ENCODE measurements at places on chromosomes 6 and 20. TPM values are rescaled to one million over a fixed set of nuclear protein-coding genes. Genes with fewer than 3 reads are reported as not detected.

Gene ADA
- total RNA-seq, result 103 TPM

Gene OR2J3
- not detected for total RNA-seq

Gene HTR1B
- total RNA-seq, result not detected

Gene KIF6
- not detected for total RNA-seq

Gene PRPH2
- total RNA-seq, result not detected

Gene C20orf144
- 0.25 TPM for total RNA-seq

GRCh38 chr20:56001106-56001785, 4.1 kb downstream of the CBLN4 start:
- H3K36me3 ChIP-seq, result no peaks in the 10 kb centered on the region
- DNase-seq, result no peak
- H3K27ac ChIP-seq, result no peak overlapping the region
- H3K4me1 ChIP-seq, result no peaks in the 10 kb centered on the region

DNA sequence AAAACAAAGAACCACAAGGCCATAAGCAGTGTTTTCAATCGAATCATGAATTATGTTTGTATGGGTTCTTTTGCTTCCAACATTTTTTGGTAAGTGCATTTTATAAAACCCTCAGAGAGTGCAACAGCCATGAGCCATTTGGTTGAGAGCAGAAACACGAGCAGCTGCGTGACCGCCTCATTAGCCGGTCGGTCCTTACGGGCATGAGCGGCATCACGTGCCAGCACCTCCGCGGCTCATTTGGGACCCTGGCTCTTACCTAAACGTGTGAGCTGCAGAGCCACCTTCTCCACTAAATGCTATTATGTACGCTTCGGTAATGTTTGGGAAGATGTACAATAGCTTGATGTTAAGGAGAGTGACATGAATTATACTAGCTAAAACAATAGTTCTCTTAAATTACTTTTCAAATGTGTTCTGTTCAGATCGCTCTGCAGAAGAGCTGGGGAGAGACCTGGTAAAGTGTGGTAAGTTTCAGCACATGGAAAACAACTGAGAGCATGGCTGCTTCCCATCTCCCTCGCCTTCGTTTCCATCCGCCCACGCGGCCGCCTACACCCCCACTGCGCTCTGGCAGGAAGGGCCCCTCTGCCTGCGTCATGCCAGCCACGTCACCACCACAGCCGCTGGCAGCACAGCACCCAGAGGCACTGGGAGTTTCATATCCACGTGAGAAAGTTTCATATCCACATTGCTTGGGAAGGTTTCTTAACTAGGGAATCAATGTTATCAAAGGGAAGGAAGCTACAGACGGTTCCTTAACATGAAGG, 23.7 kb upstream of the PDE10A start:
- no peak overlapping the region for H3K4me3 ChIP-seq
- H3K36me3 ChIP-seq, result no peaks in the 10 kb centered on the region
- DNase-seq, result no peak
- no peaks in the 10 kb centered on the region for H3K4me1 ChIP-seq
- no peak overlapping the region for H3K27ac ChIP-seq

- no peak overlapping the region for H3K27ac ChIP-seq
- DNase-seq, result no peak
- H3K4me3 ChIP-seq, result no peak overlapping the region
- H3K4me1 ChIP-seq, result no peaks in the 10 kb centered on the region
- H3K36me3 ChIP-seq, result no peaks in the 10 kb centered on the region
Measured at GRCh38 chr6:93515736-93516135, 96.4 kb upstream of the EPHA7 start.

GRCh38 chr6:111623046-111623718, 17.5 kb upstream of the TRAF3IP2 start:
- no peaks in the 10 kb centered on the region for H3K36me3 ChIP-seq
- no peaks in the 10 kb centered on the region for H3K4me1 ChIP-seq
- H3K4me3 ChIP-seq, result no peak overlapping the region
- no peak overlapping the region for H3K27ac ChIP-seq

DNA sequence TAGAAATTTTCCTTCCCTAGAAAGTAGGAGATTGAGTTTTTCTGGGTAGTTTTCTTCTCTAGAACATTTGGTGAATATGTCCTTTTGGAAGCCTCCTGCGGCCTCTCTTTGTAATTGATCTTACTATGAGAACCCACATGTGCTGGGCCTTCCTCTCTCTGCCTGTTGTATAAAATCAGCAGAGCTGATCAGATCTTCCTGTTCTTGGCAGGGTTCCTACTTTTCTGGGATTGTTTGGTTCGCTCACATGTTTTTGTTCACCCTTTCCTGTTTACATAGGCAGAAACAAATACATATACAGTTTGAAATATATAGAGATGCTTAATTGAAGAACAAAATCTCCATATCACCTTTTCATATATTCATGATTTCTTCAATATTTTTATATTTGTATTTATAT, 57.8 kb downstream of the IL22RA2 start:
- no peak overlapping the region for H3K4me3 ChIP-seq
- no peak overlapping the region for H3K27ac ChIP-seq
- no peaks in the 10 kb centered on the region for H3K36me3 ChIP-seq
- H3K4me1 ChIP-seq, result no peaks in the 10 kb centered on the region

DNA sequence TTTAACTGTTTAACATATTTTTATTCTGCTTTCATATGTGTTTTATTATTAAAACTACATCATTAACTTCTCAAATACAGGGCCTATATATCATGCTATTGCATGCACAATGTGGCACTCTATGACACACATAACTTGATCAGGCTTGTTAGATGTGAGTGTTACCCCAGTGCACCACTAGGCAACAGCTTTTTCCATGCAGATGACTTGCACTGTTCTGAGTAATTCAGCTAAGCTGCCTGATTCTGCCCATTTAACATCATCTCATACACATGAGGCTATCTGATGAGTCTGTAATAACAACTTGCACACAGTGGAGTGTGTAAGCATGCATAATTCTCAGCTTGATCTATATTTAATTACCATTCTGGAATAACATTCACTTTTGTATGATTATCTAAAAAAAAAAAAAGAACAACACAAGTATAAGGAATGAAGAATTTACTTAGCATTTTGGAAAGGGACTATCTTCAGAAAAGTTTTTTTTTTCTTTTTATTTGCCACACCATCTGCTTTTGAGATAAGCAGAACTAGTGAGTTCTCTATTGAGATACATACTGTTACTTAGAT, 83.1 kb downstream of the GRM1 start:
- no peak overlapping the region for H3K4me3 ChIP-seq
- no peak overlapping the region for H3K27ac ChIP-seq
- H3K36me3 ChIP-seq, result no peaks in the 10 kb centered on the region
- DNase-seq, result no peak

- no peaks in the 10 kb centered on the region for H3K36me3 ChIP-seq
- no peaks in the 10 kb centered on the region for H3K27me3 ChIP-seq
Measured at GRCh38 chr20:39799366-39799965, 837.3 kb downstream of the DHX35 start.

GRCh38 chr6:75619230-75619899, 17.7 kb downstream of the SENP6 start:
- peaks cover 38% of the 10 kb centered on the region for H3K36me3 ChIP-seq
- peaks cover 37% of the 10 kb centered on the region for H3K4me1 ChIP-seq
- no peak for DNase-seq
- H3K27me3 ChIP-seq, result no peaks in the 10 kb centered on the region
- H3K4me3 ChIP-seq, result no peak overlapping the region

GRCh38 chr6:37125774-37126492, 44.0 kb upstream of the PIM1 start:
- DNase-seq, result no peak
- no peak overlapping the region for H3K27ac ChIP-seq
- peaks cover 8% of the 10 kb centered on the region for H3K4me1 ChIP-seq
- H3K4me3 ChIP-seq, result no peak overlapping the region

- no peak overlapping the region for H3K4me3 ChIP-seq
- no peak for DNase-seq
- peaks cover 14% of the 10 kb centered on the region for H3K27me3 ChIP-seq
- peak overlapping the region; percentile 3 for H3K27ac ChIP-seq
- H3K4me1 ChIP-seq, result peaks cover 65% of the 10 kb centered on the region
Measured at GRCh38 chr20:17507531-17507930, 23.6 kb downstream of the BFSP1 start.

DNA sequence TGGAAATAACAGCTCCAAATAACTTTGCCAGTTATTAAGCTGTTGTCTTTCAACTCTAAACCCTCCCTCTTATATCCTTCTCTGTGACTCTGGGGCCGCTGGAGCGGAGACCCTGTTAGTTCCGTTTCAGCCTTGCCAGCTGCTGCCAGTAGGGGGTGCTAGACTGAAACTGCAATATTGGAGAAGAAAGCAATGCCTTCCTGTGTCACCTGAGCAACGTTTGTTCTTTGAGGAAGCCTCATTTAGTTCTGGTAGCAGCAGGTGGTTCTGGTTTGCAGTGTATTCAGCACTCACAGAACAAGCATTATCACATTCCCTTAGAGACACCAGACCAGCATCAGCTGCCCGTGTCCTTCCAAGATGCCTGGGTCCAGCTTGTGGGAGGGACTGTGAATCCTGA, 22.9 kb upstream of the JAG1 start:
- peaks cover 4% of the 10 kb centered on the region for H3K27me3 ChIP-seq
- no peaks in the 10 kb centered on the region for H3K4me1 ChIP-seq
- DNase-seq, result peak; percentile 9
- no peak overlapping the region for H3K4me3 ChIP-seq

DNA sequence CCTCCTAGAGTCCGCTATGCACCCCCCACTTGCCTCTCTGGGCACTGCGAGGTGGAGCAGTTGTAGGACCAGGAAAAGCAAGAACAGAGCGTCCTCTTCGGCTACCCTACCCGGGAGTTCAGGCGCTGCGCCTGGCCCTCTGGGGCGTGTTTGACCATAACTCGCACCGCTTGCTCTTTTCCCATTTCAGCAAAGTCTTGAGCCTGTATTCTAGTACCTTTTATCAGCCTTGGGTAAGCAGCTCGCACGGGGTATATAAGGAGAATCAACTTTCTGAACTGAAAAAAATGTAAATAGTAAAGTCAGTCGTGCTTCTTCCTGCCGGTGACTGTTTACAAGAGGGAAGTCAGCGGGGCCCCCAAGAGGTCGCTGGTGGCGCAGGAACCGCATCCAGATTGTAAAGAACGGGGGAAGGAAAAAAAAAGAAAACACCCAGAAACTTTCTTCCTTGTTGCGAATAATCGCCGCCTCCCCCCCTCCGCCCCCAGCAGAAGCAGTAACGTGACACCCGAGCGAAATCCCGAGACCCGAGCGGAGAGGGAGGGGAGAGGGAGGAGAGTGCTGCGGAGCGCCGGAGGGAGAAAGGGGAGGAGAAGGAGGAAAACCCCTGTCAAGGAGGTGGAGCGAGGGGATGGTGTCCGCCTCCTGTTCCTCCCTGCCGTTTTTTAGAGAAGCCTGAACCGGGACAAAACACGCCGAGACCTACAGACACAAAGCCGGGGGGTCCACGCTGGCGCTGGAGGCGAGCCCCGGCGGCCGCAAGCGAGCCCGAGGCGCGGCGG, at the start of gene UST:
TSS of gene UST (plus strand) at position 668 of the 782 bp plus-strand sequence. CDS start 401 bp downstream, outside the sequence.
- H3K4me1 ChIP-seq, result peaks cover 25% of the 10 kb centered on the region
- H3K27me3 ChIP-seq, result peaks cover 75% of the 10 kb centered on the region
- H3K4me3 ChIP-seq, result peak within 1 kb of the TSS; percentile 83
- peak; percentile 66 for DNase-seq

GRCh38 chr6:14763139-14763538, 482.7 kb upstream of the JARID2 start:
- peaks cover 2% of the 10 kb centered on the region for H3K36me3 ChIP-seq
- H3K27ac ChIP-seq, result peak overlapping the region; percentile 22
- H3K4me3 ChIP-seq, result no peak overlapping the region
- peaks cover 20% of the 10 kb centered on the region for H3K4me1 ChIP-seq

GRCh38 chr20:58144096-58144495, 84.4 kb downstream of the ANKRD60 start:
- H3K4me3 ChIP-seq, result no peak overlapping the region
- H3K27me3 ChIP-seq, result peaks cover 7% of the 10 kb centered on the region
- H3K27ac ChIP-seq, result no peak overlapping the region
- no peak for DNase-seq

- H3K36me3 ChIP-seq, result no peaks in the 10 kb centered on the region
- H3K27me3 ChIP-seq, result no peaks in the 10 kb centered on the region
- no peak overlapping the region for H3K27ac ChIP-seq
- DNase-seq, result no peak
- no peak overlapping the region for H3K4me3 ChIP-seq
Measured at GRCh38 chr6:131029626-131030297, 33.3 kb downstream of the EPB41L2 start.

GRCh38 chr6:111802015-111802414, 71.2 kb downstream of the FYN start:
- no peak overlapping the region for H3K4me3 ChIP-seq
- no peak for DNase-seq
- peaks cover 79% of the 10 kb centered on the region for H3K4me1 ChIP-seq
- H3K27me3 ChIP-seq, result no peaks in the 10 kb centered on the region
- H3K36me3 ChIP-seq, result peaks cover 33% of the 10 kb centered on the region

GRCh38 chr20:34876406-34877282, at the start of gene ACSS2:
Gene ACSS2 (plus strand): TSS chr20:34876612. CDS start chr20:34876646, 34 bp downstream.
- H3K27me3 ChIP-seq, result peaks cover 3% of the 10 kb centered on the region
- H3K4me1 ChIP-seq, result peaks cover 66% of the 10 kb centered on the region
- DNase-seq, result peak; percentile 99

DNA sequence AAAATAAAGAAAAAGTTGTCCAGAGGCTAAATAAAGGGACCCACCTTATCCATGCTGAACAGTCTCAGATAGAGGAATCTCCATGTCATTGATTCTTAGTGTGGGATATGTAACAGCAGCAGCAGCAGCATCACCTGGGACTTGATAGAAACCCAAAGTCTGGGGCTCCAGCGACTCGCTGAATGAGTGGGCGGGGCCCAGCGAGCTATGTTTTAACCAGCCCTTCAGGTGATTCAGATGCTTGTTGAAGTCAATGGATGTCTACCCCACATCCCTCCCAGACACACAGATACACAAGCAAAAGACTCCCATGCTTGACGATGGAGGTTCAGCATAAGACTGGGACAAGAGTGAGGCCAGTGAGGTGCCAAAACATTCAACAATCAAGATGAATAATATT, 298.6 kb downstream of the UBE3D start:
- no peaks in the 10 kb centered on the region for H3K36me3 ChIP-seq
- no peak for DNase-seq
- H3K27me3 ChIP-seq, result no peaks in the 10 kb centered on the region
- no peak overlapping the region for H3K27ac ChIP-seq
- H3K4me3 ChIP-seq, result no peak overlapping the region

DNA sequence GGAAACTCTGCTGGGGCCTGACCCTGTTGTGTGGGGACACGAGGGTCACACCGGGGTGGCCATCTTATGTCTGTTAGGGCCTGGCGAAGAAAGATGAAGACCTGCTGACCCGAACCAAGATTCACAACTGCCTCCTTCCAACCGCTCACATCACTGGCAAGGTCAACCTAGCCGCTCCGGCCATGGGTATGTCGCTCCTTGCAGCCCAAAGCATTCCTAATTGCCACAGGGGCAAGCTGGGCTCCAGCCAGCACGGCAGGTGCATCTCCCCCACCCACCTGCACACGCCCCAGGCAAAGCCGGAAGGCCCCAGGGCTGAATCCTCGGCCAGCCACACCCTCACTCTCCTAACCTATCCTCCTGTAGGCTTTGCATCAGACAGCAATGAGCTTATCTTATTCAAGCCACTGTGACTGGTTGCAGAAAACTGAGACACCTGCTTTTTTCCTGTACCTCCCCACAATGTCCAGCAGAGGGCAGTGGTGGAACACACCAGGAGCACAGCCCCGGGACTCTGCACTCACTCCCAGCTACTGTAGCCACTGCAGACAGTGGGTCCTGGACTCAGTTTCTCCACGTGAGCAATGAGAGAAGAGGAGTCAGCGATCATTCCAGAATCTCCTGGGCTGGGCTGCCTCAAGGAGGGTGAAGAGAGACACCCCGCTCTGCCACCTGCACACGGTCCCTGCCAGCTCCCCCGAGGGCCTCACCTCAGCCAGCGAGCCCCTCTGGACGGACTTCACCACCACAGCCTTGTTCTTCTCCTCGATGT, 170.2 kb downstream of the PREX1 start:
- peaks cover 49% of the 10 kb centered on the region for H3K36me3 ChIP-seq
- DNase-seq, result peak; percentile 76
- H3K27me3 ChIP-seq, result no peaks in the 10 kb centered on the region
- H3K27ac ChIP-seq, result no peak overlapping the region
